Cortex of kidney (tissue), 1 donor: ENCODE measurements at places on chromosomes 2 and 18.

GRCh38 chr18:2625217-2625616 lies 30.3 kb upstream of the SMCHD1 start:
- no peak for DNase-seq

DNA sequence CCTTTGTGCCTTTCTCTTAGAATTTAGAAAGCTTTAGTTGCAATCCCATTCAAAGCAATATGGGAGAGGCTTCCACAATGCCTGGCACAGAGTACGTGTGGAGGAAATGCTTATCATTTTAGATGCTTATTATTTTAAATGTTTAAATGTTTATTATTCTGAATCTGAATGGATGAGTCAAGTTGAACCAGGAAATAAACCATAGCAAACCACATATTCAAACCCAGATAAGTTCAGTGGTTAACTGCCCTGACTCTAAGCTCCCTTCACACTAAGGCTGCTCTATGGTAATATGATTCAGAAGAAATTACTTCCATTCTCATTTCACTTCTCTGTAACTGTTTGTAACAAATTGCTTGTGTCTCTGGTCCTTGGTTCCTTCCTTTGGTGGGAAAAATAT lies 5.2 kb upstream of the PPP4R1 start:
- DNase-seq = no peak

- no peak for DNase-seq
These were observed 52.0 kb downstream of the FBXO36 start for GRCh38 chr2:229974266-229974665.

DNA sequence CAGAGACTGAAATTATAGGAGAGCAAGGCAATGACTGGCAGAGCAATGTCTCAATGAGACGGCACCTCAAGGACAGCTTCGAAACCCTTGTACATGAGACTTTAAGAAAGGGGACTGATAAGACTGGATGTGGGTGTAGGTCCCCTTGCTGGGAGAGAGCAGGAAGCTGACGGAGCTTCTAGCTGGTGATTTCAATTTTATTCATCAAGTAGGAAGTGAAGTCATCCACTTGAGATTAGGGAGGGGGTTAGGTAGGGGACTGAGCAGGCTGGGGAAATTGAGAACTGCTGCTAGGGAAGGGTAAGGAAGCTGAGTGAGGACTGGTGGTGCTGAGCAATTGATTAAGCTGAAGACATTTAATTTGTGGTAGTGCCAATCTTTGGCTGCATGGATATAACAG lies 99.5 kb upstream of the ITGB6 start:
- DNase-seq = no peak

GRCh38 chr18:32201948-32202672 lies 12.3 kb downstream of the MEP1B start:
- DNase-seq = no peak

DNA sequence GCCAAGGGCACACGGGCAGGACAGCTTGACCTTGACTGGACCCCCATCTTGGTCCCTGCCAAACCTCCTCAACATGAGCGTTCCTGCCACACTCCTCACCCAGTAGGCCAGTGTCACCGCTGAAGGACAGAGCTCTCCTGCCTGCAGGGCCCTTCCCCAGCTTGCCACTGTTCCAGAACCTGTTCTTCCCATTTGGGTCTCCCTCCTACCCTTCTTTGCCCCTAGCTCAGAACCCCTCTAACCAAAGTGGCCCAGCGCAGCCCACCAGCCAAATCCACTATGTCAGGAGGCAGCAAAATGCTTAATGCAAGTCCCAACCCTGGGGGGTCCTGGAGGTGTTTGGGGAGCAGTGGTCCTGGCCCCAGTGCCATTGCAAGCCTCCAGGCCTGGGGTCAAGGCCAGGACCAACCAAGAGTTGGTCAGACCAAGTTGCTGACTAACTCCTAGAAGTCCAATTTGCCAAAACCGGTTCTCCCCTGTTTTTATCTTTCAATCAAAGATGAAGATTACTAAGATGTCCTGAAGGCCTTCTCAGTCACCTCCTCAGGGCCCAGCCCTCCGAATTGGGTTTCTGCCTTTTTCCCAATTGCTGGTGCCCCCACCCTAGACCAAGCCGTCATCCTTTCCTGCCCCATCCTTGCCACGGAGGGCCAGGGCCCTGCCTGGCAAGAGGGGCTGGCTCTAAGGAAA lies 4.5 kb upstream of the ASPRV1 start:
- DNase-seq = no peak

- no peak for DNase-seq
These were observed 72.5 kb downstream of the RAPGEF4 start for GRCh38 chr2:172808156-172808555.

DNA sequence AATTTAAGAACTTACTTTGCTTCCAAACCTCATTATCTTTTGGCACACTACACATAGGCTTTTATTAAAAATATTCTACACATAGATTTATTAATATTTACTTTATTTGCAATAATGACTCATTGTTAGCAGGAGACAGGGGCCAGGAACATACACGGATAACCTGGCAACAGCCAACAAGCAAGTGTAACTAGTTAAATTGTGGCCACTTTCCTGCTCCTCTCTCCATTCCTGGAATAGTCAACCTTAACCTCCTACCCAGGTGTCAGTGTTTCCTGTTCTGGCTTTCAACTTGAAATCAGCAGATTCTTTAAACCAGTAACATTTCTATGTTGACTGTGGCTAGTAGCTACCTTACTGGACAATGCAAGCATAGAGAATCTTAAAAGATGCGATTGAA lies 26.5 kb downstream of the ACVR1 start:
- DNase-seq = no peak

DNA sequence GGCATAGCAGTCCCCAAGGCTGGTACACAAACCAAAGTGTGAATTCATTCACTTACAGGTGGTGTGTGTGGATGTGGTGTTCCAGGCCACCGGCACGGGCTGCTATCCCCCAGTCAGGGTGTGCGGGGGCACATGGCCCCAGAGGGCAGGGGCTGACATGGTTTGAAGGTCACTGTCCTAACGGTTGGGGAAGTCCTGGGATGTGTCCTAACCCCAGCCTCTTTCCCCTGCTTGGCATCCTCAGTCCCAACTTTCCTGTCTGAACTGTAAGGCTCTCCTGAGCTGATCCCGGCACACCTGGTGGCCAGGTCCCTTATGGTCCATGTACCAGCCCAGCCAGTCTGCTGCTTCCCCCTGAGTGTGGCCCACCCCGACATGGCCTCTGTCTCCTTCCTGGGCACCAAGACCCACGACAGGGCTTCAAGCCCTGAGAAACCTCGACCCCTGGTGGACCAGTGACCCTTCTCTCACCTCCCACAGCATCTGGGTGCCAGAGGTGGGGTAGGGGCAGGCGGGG lies 2.4 kb upstream of the TMEM185B start:
- DNase-seq = no peak

DNA sequence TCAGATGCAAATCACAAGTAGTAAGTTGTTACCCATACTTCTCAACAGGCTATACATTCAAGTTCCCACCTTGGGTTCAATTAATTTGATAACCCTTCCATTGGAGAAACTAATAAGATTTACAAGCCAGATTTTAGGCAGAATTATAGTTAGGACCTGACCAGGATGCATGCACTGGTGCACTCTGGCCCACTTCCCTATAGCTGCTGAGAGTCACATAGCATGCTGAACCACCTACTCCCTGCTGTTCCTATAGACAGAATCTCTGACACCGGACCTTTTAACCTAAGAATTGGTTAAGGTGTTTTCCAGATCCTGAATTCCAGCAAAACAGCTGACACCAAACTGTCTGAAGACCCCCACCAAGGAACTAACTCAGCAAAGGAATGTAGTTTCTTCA lies 26.2 kb downstream of the FAM210A start:
- DNase-seq = no peak

- no peak for DNase-seq
These were observed 2.0 kb downstream of the HSPE1 start for GRCh38 chr2:197502201-197502600.
